Effector CD4-positive, alpha-beta T cell (primary cell): ENCODE measurements at places on chromosomes 11 and 22.
A peak's percentile ranks its signal among the peaks of the same experiment; 100 is the strongest.

DNA sequence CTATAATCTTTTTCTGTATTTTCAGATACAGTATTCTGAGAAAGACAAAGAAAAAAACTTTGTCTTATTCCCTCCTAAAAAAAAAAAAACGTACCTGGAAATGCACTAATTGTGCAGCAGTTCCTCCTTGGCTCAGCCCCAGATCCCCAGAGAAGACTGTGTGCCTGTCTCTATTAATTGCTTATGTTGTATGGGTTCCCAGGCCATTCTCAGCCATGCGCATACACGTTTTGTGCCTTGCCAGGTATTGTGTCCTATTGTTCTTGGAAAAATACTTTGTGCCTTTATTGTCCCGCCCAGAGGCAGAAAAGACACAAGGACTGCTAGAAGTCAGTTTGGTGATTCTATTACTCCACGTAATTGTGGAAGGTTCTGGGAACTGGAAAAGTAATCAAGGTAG, 91.2 kb downstream of the PIWIL4 start:
- no peak for DNase-seq

GRCh38 chr22:37301144-37301830, 19.0 kb downstream of the CYTH4 start:
- DNase-seq: no peak

DNA sequence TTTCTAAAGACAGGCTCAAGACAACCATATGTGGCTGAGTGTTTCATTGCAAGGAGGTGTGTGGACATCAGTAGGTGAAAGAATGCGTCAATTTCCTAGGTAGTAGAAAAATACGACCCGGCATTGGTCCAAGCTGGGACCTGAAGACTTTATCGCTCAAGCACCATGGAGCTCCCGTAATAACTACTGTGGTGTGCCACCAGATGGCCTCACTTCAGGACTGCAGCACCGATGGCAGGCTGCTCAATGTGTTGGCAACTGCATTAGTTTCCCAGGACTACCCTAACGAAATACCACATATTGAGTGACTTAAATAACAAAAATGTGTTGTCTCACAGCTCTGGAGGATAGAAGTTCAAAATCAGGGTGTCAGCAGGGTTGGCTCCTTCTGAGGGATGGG, 72.4 kb upstream of the FAT3 start:
- DNase-seq: no peak

GRCh38 chr22:20653012-20653794, 120.7 kb upstream of the SERPIND1 start:
- no peak for DNase-seq

GRCh38 chr11:3341298-3341697, 37.6 kb downstream of the ZNF195 start:
- DNase-seq: peak; percentile 58

DNA sequence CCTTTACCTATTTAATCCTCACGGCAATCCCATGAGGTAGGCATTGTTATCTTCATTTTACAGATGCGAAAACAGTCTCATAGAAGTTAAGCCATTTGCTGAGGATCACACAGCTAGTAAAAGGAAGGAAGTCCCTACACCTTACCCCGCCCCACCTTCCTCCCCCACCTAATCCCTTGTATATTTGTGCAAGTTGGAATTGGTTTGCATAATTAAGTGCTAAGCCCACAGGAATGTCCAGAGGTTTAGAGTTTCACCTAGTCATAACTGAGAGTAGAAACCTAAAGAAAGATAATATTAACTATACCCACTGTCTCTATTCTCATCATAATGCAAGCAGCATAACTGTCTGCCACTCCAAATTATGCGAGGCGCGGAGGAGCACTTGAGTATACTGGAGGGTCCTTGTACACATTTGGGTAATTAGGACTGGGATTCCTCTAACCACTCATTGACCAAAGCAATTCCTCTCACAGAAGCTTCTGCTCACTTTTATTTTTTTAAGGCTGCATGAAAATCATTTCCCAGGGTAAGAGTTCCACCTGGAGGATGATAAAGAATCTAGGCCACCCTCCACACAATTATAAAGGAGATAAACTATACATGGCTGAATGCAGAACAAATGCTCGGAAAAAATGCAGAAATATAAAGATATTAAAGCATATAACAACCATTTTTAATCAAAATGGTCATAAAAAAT, 199.9 kb downstream of the FAM181B start:
- DNase-seq: no peak

DNA sequence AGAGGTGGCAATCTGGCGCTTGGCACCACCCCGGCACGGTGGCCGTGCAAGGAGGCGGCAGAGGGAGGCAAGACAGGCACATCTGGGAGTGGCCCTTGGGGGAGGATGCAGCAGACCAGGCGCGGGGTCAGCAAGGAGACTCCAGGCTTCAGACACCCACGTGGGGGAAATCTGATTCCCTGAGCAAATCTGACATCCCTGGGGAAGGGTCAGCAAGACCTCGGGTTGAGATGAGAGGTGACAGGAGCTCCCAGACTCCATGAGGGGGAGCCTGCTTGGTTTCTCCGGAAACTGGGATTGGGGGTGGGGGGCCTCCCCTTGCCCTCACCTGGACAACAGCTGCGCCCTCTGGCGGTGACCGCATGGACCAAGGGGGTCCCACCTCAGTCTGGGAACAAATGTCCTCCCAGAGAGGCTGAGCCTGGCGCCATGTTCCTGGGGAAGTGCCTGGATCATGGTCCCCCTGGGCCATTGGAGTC, 4.0 kb upstream of the RCOR2 start:
- no peak for DNase-seq

DNA sequence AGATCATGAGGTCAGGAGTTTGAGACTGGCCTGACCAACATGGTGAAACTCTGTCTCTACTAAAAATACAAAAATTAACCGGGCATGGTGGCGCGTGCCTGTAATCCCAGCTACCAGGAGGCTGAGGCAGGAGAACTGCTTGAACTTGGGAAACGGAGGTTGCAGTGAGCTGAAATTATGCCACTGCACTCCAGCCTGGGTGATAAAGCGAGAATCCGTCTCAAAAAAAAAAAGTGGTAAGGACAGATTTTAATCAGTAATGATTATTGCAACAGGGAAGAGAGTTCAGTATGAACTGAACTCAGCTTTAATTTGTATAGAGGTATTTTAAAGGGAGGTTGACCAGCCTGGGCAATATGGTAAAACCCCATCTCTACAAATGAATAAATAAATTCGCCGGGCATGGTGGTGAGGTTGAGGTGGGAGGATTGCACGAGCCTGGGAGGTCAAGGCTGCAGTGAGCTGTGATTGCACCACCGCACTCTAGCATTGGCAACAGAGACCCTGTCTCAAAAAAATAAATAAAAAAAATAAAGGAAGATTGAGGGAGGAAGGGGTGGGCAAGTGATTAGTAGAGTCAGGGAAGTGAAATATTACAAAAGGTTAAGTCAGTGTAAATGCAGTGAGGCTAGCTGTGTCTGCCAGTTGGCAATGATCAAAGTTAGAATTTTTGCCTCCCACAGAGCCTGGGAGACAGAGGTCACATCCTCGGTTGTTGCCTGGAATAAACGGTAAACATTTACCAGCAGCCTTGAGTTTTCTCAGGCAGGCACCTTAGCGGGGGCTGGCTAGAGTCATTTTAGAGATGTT, 2.6 kb upstream of the MCM5 start:
- no peak for DNase-seq

- no peak for DNase-seq
Measured at GRCh38 chr11:24478718-24479117, 18.1 kb upstream of the LUZP2 start.

DNA sequence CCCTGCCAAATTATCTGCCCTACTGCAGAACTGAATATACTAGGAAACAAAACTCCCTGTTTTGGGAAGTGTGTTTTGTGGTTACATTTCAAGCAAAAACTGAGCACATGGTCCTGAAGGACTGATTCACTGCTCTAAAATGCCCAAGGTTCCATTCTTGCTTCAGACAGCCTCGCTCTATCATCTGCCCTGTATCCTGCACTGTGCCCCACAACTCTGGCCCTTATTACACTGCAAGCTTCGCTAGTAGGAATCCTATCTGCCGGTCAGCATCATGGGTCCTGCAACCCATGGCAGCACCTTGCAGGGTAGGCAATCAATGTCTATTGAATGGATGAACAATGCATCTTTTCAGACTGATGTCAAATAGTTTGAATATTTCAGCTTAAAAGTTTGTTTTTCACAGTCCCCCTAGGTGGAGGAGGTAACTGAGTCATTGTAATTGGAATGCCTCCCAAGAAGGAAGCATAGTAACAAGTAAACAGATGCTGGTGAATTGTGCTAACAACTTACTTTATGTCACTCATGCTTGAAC, 21.3 kb downstream of the LAYN start:
- DNase-seq: no peak

- DNase-seq: no peak
Measured at GRCh38 chr22:46067159-46068111, 82.9 kb upstream of the PPARA start.

- no peak for DNase-seq
Measured at GRCh38 chr11:32888805-32889204, 3.8 kb upstream of the QSER1 start.

DNA sequence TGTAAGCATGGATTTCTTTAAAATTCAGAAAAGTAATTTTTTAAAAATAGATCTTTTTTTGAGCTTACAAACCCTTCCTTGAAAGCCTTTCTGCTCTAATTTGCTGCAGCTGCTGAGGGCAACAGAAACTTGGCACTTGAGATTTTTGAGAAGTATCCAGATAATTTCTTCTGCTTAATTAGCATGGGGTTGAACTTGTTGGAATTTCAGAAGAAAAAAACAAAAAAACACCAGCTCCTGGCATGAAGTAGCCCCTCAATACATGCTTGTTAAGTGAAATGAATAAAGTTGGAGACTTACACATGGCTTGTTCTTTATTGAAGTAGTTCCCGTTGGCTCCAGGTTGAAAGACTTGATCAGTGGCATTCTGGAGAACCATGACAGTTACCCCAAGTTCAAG, 331.4 kb upstream of the RAG2 start:
- no peak for DNase-seq

GRCh38 chr11:71555508-71555907, 7.3 kb downstream of the KRTAP5-9 start:
- DNase-seq: no peak

DNA sequence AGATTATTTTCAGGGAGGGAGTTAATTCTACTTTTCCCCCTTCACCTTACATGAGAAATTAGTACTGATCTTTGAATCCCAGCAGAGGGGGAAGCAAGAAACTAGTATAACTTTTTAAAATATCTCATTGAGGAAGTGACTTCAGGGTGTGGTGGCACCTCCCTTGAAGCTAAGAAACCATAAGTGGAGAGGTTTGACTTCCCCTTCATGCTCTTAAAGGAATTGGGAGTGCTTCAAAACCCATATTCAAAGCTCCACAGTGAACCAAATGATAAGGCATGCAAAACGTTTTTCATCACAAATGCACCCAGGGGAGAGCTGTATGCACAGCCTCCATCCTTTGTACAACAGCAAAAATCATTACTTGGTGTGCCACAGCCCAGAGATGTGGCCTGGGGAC, 540 bp downstream of the MS4A14 start:
- DNase-seq: no peak

- peak; percentile 52 for DNase-seq
Measured at GRCh38 chr11:114059278-114059983, at the start of gene ZBTB16. Gene ZBTB16, plus strand, starts transcription at chr11:114059711. Its CDS starts 3,590 bp downstream, at chr11:114063301.

- no peak for DNase-seq
Measured at GRCh38 chr22:28817919-28818859, 17.8 kb upstream of the XBP1 start.

DNA sequence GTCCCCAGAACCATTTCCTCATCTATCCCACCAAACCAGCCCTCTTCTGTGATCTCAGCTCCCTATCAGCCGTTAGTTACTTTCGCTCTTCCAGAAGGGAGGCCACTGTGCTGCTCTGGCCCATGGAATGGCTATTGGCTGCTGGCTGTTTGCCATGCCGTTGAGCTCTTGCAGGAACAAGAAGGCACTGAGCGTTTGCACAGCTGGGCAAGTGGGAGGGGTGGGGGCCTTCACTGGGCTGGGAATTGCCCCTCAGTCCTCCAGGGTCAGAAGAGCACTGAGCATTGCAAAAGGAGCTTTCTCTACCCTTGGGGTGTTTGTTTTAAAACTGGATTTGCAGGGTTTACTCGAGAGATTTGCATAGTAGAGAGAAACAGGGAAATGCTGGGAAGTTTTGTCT, 129.0 kb upstream of the PARVA start:
- no peak for DNase-seq

DNA sequence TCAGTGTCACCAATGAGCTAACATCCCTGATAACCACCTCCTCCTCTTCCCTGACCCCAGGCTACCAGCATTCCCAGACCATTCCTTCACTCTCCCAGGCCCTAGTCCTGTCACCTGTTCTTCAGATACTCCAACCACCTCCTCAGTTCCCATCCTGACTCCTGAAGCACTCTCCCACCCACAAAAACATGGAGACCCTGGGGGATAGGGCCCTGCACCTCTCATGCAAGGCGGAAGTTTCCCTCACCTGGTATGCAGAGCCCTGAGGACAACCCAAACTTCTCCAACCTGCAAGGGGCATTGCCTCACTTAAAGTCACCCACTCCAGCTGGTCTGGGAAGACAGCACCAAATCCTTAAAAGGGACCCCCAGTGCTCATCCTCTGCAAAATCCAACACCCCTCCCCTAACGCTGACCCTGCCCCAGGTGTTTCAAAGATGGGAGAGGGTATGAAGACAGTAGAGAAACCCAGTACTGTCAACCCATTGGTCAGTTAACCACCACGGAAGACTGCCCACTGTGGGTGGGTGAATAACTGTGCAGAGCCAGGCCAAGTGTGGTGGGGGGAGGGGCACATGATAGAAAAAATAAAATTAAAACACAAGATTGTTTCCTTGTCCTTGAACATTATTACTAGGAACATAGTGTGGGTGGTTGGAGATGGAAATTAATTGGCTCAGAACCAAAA, 1.4 kb downstream of the TNKS1BP1 start:
- no peak for DNase-seq

GRCh38 chr11:79101656-79102055, 339.2 kb downstream of the TENM4 start:
- DNase-seq: no peak

GRCh38 chr11:18780329-18780728, 11.3 kb downstream of the PTPN5 start:
- DNase-seq: no peak

- no peak for DNase-seq
Measured at GRCh38 chr11:75800728-75801361, 14.2 kb upstream of the UVRAG start.

GRCh38 chr11:7525424-7525823, 11.6 kb downstream of the PPFIBP2 start:
- DNase-seq: no peak
